NCI-H1436 (cell line): ENCODE measurements at places on chromosomes 5 and 9.

GRCh38 chr9:19423163-19423562 lies 14.4 kb downstream of the ACER2 start:
- no peak for DNase-seq

- DNase-seq, result no peak
These were observed 58.0 kb upstream of the RNF130 start for GRCh38 chr5:180129291-180130190.

DNA sequence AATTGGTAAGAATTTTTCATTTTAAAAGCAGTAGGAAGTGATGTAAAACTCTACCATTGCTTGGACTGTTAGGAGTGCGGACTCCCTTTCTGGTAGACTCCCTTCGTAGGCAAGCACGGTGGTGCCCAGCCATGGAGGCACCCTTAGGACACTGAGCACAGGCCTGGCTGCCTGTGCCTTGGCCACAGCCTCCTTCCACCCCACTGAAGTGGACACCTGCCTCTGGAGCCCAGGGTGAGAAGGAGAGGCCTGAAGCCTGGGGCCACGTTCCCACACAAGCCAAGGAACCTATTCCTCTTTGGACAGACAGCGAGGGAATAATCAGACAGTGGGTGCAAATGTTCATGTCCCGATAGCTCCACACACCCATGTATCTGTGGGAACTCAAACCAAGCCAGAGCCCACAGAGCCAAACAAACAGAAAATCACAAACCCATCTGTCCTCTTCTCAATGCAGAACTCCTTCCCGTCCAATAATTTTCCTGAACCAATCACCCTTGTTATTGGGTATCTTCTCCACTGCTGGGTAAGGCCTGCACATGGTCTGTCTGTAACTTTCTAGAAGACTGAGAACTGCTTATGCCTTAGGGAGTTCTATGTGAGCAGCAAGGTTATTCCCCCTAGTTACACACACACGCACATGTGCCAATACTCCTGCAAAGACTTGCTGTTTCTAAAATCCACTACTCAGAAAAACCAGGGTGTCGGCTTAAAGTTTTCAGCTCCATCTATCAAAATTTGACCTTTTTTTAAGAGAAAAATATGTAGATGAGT lies 45.2 kb downstream of the UBE2QL1 start:
- DNase-seq, result no peak

DNA sequence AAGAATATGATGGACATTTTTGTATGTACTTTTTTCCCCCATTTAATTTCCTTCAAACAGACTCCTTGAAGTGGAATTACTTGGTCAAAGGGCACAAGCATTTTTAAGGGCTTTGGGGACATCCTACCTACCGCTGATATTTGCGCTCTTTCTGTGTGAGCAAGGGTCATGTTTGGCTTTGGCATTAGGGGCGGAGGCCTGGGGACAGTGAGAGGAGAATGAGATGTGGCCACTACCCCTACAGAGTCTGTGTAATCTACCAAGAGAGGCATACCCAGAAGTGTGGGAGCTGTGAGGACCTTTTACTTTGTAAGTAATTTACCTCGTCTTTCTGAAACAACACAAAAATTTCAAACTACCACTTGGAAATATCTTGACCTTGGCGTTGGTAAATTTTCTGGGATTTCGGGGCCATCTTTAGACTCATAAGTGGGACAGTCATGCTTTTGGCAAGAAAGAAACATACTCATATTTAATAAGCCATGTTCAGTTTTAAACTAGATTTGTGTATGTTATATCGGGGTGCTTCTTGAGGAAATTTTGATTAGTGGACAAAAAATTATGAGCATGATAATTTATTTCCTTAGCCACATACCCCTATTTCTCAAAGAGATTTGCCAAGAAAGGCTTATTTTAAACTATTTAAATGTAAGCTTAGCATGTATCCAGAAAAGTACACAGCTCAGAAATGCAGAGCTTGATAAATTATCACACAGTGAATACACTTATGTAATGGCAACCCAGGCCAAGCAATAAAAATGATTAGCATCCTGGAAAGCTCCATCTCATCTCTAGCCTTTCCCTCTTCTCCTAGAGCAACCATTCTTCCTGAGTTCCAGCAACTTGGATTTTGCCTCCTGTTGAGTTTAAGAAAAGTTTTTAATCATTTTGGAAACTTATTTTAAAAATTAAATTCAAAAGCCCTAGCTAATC lies 63.6 kb downstream of the ARHGAP26 start:
- DNase-seq, result no peak

DNA sequence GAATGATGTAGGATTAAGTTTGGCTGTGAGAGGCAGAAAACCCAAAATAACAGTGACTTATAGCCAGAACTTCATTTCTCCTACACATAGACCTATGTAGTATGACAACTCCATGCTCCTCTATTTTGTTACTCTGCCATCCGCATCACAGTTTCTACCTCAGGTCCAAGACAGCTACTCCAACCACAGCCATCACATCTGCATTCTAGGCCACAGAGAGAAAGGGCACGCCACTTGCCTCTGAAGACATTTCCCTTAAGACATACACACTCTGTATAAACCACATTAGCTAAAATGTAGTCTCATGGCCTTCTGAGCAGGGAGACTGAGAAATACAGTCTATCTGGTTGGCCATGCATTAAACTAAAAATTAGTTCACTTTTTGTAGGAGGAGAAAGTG lies 10.0 kb downstream of the SPINK4 start:
- DNase-seq, result no peak

DNA sequence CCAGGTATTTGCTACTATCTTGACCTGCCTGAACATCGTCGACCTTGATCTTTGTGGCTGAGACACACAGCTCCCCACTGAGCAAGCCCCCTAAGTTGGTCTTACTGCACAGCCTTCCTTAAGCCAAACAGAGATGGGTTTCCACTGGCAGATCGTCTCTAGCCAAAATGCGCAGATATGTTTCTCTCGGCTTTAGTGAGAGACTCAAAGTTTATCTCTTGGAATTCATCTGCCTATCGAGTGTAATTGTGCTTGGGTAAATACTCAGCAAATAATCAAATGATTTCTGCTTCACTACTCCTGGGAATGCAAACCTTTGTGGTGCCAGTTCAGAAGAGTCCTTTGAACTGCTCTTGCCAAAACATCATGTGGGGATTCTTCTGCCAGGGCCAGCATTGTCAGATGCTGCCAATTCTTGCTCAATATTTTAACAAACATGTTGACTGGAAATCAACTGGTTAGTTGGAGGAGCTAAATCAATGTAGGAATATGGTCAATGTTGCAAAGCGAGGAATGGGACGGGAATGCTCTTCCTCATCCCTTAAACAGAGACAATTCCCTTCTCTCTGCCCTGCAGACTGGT lies 141.2 kb upstream of the SLC28A3 start:
- no peak for DNase-seq

GRCh38 chr9:90890146-90890810 lies 88.7 kb downstream of the SYK start:
- DNase-seq, result no peak

DNA sequence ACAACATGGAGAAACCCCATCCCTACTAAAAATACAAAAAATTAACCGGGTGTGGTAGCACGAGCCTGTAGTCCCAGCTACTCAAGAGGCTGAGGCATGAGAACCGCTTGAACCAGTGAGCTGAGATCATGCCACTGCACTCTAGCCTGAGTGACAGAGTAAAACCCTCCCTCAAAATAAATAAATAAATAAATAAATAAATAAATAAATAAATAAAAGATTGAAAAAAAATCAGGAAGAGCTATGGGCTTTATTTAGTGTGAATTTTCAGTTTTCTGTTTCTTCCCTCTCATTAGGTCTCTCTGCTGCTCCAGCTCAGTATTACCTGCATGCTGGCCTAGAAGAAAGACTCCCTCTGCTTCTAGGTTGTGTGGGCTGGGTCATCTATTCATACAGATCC lies 47.8 kb upstream of the TRMT10B start:
- DNase-seq, result no peak

DNA sequence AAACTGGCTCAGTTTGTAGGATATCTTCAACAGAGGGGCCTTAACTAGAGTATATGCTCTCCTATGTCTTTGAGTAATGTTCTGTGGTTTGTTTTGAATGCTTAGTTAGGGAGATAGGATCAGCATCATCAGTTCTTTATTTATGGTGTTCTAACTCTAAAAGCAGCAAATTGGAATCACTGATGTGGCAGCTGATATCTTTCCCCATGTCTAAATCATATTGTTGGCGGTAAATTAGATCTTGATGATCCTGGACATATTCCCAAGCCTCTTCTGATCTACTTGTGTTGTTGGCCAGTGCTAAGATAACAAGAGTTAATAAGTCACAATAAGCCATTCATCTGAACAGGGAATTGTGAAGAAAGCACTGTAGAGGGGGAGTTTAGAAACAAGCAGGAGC lies 332.4 kb upstream of the DAB2 start:
- DNase-seq, result no peak

DNA sequence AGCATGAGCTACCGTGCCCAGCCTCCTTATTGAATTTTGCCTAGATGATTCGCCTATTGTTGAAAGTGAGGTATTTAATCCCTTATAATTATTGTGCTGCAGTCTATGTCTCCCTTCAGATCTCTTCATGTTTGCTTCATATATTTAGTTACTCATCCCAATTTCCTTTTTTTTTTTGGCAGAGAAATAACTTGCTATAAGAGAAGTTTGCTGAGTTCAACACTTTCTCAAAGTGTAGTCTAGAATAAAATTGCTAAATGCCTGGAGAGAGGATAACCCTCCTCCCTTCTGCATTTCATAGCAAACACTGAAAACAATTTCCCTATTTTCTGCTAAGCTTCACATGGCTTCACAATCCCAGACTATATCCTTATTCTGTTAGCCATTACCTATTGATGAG lies 136.6 kb upstream of the CD180 start:
- DNase-seq, result no peak

DNA sequence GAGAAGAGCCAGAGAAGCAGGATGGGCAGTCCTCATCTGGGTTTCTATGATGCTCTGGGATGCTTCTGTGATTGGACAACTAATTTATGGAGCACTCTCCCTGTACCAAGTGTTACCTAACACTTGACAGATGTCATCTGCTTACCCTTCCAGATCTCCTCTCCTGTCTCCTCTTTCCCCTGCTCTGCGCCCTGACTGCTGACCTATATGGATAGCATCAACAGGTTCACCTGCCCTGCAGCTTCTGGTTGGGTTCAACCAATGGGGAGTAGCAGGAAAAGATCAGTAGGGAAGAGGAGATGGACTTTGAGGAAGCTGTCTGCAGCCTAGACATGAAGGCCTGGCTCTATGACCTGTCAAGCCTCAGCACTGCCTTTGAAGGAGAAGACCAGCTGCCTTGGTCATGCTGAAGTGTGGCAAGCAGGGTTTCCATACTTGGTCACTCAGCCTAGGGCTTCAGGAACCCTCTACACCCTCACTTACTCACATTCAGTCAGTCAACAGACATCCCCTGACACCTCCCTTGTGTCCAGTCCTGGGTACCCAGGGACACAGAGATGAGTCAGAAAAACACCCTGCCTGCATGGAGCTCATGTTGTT lies 11.3 kb upstream of the P4HA2 start:
- no peak for DNase-seq

GRCh38 chr9:70581214-70581954 lies 166.9 kb upstream of the KLF9 start:
- no peak for DNase-seq

DNA sequence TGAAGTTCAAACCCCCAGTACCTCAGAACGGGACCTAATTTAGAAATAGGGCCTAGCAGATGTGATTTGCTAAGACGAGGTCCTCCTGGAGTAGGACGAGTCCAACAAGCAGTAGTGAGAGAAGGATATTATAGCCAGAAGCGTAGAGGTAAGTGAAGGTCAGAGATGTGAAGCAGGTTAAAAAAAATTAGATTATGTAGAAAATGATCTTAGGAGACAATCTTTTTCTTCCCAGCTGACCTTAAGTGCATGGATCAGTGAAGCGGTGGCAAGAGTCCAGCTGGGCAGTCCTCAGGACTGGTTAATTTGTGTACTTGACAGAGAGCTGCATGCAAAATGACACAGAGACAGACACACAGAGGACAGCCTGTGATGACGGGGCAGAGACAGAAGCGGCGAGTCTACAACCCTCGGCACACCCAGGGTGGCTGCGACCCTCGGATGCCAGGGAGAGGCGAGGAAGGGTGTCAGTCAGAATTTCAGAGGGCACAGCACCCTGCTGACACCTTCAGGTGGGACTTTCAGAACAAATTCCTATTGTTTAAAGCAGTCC lies 131.4 kb upstream of the IRX4 start:
- no peak for DNase-seq

DNA sequence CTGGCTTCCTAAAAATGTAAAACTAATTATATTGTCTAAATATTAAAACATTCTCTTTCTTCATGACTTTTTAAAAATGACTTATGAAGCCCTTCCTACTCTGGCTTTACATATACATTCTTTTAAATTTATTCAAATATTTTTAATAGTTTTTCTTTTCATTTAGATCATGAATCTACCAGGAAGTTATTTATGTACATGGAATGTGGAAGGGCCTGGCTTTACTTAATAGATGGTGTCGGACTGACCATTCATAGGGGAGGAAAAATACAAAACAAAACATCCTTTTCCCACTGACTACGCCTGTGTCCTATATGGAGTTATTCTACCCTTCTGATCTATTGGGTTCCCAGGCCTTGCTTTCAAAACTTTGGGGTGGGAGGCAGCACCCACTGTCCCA lies 129.8 kb downstream of the MACROH2A1 start:
- no peak for DNase-seq

DNA sequence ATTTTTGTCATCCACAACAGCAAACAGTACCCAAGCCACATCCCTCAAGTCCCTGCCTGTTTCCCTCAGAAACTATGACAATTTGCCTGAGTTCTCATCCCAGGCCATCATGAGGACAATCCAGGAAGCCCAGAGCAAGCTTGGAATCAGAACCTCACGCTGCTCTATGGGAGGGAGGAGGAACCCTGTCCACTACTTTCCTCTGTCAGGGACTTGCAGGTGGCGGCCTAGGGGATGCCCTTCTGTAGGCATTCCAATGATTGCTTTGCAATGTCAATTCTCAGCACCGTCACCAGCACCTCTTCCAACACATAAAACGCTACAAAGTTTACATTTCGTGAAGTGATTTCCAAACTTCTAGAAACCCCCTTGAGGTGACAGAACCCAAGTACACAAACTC lies 170.4 kb upstream of the FSTL4 start:
- DNase-seq, result no peak

DNA sequence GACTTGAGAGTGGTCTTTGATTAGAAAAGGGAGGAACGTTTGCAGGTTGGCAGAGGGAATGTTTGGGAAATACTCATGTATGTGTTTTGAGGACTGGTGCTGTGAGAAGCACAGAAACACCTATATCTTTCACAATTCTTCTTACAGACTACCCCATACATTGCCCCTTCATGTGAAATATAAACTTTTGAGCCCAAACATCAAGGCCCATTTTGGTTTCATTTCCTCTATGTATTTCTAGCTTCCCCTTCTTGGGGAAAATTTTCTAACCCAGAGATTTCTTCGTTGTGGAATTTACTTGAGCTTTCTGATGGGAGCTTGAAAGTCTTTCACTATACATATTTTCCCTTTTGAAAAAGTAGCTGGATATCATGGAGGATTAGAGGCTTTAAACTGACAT lies 67.6 kb downstream of the FYB1 start:
- no peak for DNase-seq

DNA sequence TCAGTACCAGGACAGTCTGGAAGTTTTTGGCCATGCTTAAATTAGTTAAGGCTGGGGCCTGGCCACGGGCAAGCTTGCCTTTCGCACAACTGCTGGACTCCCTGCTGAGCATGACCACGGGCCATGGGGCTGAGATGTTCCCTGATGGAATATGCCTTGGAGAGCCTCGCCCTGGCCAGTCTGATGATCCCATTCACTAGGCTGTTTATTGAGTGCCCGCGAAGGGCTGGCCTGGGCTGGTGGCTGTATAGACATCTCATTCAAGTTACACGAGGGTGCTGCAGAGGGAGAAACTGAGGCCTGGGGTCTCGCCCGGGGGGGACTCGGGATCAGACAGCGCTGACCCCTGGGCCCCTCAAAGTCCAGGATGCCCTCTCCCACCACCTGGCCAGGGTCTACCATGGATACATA lies 7.8 kb upstream of the RXRA start:
- DNase-seq, result no peak
